Upper lobe of right lung (tissue), 1 donor: ENCODE measurements at places on chromosomes 3 and 15. TPM values are rescaled to one million over a fixed set of nuclear protein-coding genes. Genes with fewer than 3 reads are reported as not detected.

GRCh38 chr15:88539441-88539840 is 7.0 kb downstream of the DET1 start:
- DNase-seq, result no peak
- H3K4me1 ChIP-seq, result no peaks in the 10 kb centered on the region
- no peaks in the 10 kb centered on the region for H3K27me3 ChIP-seq
- no peaks in the 10 kb centered on the region for H3K36me3 ChIP-seq
- H3K4me3 ChIP-seq, result no peak overlapping the region

DNA sequence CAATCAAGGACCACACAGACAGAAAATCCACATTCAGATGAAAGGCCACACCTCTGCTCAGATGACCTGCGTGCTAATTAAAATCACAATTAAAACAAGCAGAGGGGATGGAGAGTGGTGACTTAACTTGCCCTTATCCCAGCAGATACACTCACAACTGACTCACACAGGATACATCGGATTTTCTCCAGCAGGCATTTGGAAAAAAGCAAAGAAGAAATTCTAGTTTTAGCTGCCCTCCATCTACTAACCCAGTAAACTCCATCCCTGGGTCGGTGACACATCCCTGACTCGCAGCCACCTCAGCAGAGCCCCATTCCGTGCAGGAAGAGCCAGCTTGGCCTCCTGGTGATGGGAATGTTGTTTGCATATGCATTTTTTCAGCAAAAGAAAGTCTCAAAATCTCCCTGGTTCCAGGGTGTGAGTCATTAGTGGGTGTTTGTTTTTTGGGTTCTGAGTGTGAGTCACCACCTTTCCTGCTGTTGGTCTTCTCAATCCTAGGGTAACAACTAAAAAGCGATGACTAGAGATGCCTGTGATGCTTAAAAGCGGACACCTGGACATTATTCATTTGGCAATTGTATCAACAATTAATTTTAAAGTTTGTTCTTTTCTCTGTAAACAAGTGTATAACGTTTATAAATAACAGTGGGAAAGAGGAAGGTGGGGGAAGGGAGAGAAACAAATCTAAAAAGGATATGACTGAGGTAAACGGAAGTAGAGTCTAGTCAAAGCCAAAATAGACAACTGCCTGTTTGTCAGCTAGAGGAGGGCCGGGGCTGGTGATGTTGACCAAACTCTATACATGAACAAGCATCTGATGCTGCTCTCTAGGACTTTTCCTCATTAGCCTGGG is 49.8 kb upstream of the SLC4A7 start:
- H3K36me3 ChIP-seq, result no peaks in the 10 kb centered on the region
- H3K27me3 ChIP-seq, result no peaks in the 10 kb centered on the region
- peaks cover 23% of the 10 kb centered on the region for H3K4me1 ChIP-seq
- H3K4me3 ChIP-seq, result no peak overlapping the region
- no peak for DNase-seq

The PIF1 gene
- 0.67 TPM for total RNA-seq

DNA sequence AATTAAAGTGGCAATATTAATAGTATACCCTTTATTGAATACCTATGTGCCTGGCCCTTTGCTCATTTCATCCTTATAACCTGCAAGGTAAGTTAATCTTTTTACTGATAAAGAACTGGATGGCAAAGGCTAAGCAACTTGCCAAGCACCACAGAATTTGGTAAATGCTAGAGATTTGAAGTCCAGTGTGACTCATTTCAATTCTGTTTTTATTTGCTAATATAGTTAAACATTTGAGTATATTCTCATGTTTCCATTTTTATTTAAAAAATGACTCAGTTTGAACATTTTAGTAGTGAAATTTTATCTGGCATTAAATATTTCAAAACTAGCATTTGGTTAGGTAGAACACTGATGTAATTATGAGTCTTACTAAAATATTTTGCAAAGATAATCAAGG is 11.3 kb downstream of the PFN2 start:
- H3K27me3 ChIP-seq, result no peaks in the 10 kb centered on the region
- no peak overlapping the region for H3K4me3 ChIP-seq
- H3K4me1 ChIP-seq, result no peaks in the 10 kb centered on the region
- DNase-seq, result no peak

DNA sequence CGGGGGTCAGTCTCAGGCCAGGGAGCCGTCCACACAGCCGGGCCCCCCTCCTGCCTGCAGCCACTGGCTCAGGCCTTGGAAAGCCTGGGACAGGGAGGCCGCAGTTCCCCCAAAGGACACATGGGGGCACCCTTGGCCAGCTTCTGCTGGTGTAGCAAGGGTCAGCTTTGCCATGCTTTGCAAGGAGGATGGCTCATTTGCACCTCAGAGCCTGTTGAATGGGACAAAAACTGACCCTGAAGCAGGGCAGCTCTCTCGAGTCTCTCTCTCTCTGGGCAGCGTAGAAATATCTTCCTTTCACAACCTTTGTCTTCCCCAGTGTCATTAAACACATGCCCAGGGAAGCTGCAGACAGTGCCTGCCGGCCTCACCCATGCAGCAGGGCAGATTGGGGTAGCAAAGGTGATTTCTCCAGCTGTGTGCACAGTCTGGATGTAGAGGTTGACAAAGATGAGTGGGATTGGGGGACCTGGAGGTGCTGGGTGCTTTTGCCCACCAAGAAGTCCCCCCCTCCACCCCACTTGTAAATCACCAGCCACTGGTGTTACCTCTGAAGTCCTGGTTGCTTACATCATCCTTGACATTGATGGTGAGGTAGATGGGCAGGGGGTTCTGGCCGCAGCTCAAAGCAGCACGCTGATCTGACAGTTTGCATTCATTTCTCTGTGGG is 17.4 kb upstream of the EHD4 start:
- no peaks in the 10 kb centered on the region for H3K27me3 ChIP-seq
- peak; percentile 92 for DNase-seq
- no peaks in the 10 kb centered on the region for H3K36me3 ChIP-seq
- H3K27ac ChIP-seq, result no peak overlapping the region

The LEKR1 gene
- 2.1 TPM for total RNA-seq

The LRRIQ4 gene
- 0.29 TPM for total RNA-seq

The ATP8B4 gene
- total RNA-seq, result 9.4 TPM

The SLC24A5 gene
- total RNA-seq, result 0.84 TPM

The GPR87 gene
- 0.67 TPM for total RNA-seq

GRCh38 chr3:176526225-176526624 is 671.1 kb downstream of the TBL1XR1 start:
- no peak overlapping the region for H3K27ac ChIP-seq
- H3K4me1 ChIP-seq, result no peaks in the 10 kb centered on the region
- DNase-seq, result no peak
- H3K36me3 ChIP-seq, result no peaks in the 10 kb centered on the region

GRCh38 chr3:36132214-36132613 is 248.1 kb upstream of the STAC start:
- no peak overlapping the region for H3K27ac ChIP-seq
- no peak overlapping the region for H3K4me3 ChIP-seq
- no peaks in the 10 kb centered on the region for H3K36me3 ChIP-seq
- no peaks in the 10 kb centered on the region for H3K27me3 ChIP-seq
- no peak for DNase-seq

GRCh38 chr15:85276921-85277320 is 103.5 kb upstream of the AKAP13 start:
- H3K27me3 ChIP-seq, result no peaks in the 10 kb centered on the region
- no peak overlapping the region for H3K4me3 ChIP-seq
- H3K27ac ChIP-seq, result no peak overlapping the region
- H3K4me1 ChIP-seq, result no peaks in the 10 kb centered on the region

The LRRC34 gene
- 0.98 TPM for total RNA-seq

- no peaks in the 10 kb centered on the region for H3K27me3 ChIP-seq
- no peak overlapping the region for H3K27ac ChIP-seq
- H3K4me3 ChIP-seq, result no peak overlapping the region
- no peaks in the 10 kb centered on the region for H3K4me1 ChIP-seq
Observed at GRCh38 chr3:180934638-180935037, 22.2 kb downstream of the FXR1 start.

DNA sequence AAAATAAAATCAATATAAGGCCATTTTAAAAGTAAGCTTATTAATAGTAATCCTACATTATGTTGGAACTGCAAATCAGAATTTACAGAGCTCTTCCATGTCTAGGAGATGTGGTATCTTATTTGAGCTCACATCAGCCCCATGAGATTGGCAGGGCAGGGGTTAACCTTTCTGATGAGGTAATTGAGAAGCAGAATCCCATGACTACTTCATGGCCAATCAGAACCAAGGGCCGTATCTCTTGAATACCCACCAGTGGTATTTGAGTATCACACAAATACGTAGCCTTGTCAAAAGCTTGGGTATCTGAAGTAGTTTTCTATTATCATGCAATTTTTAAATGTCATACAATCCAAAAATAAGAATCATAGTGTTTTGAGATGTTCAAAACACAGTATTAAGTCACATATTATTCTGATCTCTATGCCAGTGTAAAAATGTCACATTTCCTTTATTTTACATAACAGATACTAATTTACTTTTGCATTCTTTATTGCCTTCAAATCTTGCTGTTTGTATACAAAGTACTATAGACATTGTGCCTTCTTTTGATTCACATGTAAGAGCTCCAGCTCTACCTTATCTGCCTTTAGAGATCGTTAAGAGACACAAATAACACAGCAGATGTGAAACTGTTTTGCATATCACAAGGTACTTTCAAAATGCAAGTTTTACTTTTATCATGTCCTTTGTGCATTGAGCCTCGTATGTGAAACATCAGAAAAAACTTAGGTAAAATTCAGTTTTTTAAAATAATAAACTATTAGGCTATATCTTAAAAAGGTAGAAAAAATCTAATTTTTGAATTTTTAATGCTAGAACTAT is 251.7 kb upstream of the GOLGA6L4 start:
- H3K27ac ChIP-seq, result no peak overlapping the region
- no peak overlapping the region for H3K4me3 ChIP-seq
- no peaks in the 10 kb centered on the region for H3K4me1 ChIP-seq
- no peak for DNase-seq
- no peaks in the 10 kb centered on the region for H3K36me3 ChIP-seq
- no peaks in the 10 kb centered on the region for H3K27me3 ChIP-seq
